D341Med (cell line): ENCODE measurements at places on chromosomes 4 and X.
A peak's percentile ranks its signal among the peaks of the same experiment; 100 is the strongest.

DNA sequence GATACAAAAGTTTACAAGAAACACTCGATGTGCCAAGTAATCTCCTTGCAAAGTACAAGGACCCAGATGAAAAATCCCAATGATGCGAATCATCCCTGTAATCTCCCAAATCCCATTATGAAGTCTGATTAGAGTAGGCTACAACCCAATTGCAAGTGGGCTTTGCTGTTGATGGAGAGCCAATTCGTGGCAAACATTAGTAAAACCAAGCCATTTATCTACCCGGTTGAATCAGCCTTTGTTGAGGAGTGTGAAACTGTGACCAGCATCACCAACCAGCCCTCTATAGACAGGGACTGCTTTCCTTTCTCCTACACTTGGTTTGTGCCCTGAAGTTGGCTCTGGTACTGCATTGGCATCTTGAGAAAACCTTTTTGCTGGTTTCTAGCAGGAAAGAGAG lies 1.2 kb upstream of the PRPS2 start:
- no peak for DNase-seq

GRCh38 chr4:187770345-187770744 lies 225.2 kb upstream of the ZFP42 start:
- DNase-seq, result no peak

DNA sequence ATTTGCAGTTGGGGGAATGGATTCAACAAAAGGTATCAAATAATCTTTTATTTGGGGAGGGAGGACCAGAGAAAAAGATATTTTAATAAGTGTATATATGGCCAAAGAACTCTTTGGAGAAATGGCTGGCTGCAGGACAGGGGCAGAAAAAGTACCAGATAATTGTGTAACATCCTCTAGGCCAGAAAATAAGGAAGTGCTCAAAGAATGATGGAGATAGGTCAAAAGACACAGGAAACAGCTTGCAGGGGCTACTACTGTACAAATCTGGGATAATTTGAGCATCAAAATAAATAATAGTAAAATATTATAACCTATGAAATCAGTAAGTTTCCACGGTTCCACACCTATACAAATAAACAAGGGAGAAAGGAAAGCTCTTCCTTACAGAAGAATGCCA lies 34.8 kb downstream of the KLHL5 start:
- DNase-seq, result no peak

DNA sequence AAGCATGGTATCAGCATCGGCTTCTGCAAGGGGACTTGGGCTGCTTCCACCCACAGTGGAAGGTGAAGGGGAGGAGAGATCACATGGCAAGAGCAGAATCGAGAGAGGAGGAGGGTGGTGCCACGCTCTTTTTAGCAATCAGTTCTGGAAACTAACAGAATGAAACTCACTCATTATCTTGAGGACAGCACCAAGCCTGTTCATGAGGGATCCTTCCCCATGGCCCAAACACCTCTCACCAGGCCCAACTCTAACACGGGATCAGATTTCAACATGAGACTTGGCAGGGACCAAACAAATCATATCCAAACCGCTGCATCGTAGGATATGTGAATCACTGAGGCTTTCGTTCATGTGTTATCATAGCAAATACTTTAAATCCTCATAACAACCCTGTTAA lies 125.5 kb downstream of the GPC3 start:
- no peak for DNase-seq

DNA sequence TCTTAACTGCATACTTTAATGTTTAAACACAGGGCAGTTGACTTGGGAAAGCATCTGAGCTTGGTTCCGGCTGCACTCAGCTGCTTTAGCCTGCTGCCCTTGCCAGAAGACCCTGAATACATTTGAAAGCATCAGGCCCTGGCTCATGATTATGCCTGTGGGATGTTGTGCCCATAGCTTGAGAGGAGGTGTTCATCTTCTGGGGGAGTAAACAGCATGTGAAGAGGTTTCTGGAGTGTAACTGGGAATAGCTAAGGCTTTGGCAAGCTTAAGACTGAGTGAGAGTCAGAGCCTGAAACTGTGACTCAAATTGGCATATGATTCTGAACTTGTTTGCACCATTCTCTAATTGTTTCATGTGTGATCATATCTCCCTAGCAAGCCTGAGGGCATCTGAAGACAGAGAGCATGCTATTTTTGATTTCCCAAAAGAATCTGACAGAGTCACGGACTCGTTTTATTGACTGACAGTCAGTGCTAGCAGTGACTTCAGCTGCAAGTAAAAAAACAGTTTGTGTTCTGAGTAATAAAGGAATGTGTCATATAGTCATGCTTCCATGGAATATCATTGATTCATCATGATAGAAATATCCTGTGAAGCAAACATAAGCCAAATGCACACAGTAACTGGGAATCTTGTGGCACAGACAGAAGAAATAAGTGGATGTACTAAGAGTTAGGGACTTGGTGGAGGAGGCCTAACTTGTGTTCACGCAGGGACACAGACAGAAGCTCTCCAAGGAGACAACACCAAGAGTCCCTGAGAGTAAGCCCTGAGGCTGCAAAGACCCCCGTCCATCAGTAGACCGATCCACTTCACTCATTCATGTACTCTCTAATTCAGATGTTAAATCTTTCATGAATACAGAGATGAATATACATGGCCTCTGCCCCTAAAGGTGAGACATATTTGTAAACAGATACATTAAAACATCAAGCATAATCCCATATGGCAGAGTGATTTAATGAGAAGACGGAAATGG lies 100.7 kb downstream of the SYNPO2 start:
- no peak for DNase-seq

GRCh38 chrX:53659039-53659438 lies 27.5 kb downstream of the HUWE1 start:
- no peak for DNase-seq

GRCh38 chr4:123606946-123607542 lies 210.4 kb downstream of the SPRY1 start:
- no peak for DNase-seq

DNA sequence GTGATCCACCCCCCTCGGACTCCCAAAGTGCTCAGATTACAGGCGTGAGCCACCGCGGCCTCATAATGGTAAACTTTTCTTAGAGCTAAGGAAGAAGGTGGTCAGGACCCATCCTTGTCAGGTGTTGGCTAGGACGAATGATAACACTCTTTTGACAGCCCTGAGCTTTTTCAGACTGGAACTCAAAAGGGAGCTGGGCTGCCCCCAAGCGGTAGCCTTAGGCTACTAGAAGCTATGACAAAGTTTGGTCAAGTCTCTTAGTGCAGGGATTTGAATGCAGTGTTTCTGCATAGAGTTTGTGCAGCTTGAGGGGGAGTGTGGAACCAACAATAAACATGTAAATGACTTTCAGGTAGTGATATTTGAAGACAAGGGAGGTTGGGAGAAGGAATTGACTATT lies 11.8 kb upstream of the HSD17B10 start:
- DNase-seq, result peak; percentile 57

GRCh38 chr4:132587626-132588025 lies 561.5 kb upstream of the PCDH10 start:
- DNase-seq, result no peak

- no peak for DNase-seq
These were observed 4.0 kb downstream of the POU3F4 start for GRCh38 chrX:83512111-83512510.
